GM12865 (cell line): ENCODE measurements at places on chromosomes 3 and 15.

DNA sequence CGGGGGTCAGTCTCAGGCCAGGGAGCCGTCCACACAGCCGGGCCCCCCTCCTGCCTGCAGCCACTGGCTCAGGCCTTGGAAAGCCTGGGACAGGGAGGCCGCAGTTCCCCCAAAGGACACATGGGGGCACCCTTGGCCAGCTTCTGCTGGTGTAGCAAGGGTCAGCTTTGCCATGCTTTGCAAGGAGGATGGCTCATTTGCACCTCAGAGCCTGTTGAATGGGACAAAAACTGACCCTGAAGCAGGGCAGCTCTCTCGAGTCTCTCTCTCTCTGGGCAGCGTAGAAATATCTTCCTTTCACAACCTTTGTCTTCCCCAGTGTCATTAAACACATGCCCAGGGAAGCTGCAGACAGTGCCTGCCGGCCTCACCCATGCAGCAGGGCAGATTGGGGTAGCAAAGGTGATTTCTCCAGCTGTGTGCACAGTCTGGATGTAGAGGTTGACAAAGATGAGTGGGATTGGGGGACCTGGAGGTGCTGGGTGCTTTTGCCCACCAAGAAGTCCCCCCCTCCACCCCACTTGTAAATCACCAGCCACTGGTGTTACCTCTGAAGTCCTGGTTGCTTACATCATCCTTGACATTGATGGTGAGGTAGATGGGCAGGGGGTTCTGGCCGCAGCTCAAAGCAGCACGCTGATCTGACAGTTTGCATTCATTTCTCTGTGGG lies 17.4 kb upstream of the EHD4 start:
- peak; percentile 82 for DNase-seq

DNA sequence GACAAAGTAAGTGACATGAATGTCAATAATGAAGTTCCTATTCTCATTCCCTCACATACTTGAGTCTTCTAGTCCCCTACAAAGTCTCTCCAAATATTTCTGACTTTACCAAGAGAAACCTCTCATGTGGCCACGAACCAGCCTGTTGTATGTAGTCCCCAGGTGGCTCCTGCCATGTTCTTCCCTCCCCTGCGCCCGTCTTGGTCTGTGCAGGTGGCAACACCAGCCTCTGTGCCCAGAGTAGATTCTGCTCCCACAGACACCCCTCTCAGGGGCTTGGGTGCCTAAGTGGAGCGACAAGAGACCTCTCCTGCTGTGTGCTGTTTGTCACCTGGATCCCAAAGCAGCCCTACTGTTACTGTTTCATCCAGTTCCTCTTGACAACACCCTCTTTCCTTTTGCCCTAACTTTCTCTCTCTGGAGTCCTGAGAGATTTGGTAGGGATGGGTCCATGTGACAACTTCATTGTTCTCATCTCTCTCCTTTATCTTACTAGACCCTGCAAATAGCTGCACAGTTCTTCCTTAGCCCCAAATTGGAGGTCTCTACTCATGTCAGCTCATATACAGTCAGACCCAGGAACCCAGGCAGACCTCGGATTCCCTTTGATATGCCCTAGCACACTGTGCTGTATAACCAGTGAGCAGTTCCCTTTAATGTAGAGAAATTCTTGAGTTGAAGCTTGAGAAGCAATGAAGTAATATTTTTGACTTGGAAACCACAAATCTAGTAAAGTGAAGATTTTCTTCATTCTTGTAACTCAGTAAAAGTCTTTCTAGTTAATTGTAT lies 56.9 kb downstream of the POLR2M start:
- DNase-seq = no peak

DNA sequence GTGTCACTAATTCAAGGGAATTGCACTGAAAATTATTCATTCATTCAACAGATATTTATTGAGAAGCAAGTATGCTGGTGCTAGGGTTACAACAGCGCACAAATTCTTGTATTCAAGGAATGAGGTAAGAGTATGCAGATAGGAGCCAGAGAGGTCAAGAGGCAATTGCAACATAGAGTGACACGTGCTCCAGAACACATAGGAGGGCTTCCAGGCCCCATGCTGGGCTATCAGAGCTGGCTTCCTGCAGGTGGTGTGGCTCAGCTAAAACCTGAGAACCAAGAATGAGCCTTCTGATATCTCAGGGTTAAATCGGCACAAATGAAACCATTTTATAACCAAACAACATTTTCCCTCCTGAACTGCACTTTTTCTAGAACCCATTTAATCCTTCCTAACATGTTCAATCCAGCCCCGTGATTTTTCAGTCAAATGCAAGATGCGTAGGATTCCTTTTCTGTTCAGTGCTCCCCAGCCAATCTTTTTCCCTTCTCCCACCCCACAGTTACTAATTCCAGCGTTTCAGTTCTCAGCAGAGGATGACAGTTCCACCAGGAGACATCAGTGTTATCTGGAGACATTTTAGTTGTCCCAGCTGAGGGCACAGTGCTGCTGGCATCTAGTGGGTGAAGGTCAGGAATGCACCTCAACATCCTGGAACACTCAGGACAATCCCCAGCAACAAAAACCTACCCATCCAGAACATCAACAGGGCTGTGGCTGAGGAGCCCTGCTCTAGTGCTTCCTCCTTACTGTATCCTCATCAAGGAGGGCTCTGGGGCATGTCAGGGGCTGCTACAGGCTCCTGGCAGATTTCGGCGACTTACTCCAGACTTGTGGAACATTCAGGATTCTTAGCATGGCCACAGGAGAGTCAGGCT lies 13.1 kb downstream of the CCR5AS start:
- peak; percentile 57 for DNase-seq

- no peak for DNase-seq
Measured at GRCh38 chr15:89749951-89750559, 994 bp downstream of the MESP1 start.

DNA sequence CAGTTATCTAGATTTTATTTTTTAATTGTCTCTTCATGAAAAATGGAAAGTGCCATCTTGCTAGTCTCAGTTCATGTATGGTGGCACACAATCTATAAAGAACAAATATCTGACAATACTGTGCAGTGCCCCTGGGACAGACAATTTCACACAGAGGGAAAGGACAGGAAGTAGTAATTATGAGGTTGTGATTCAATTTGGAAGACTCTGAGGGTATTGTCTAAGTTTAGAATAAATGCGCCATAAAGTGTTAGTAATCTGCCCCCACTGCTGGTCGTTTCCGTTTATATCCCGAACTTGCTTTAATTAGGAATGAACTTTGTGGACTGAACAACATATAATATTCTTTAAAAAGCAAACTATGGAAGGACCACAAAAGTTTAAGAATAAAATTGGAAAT lies 196.4 kb upstream of the SLC24A5 start:
- no peak for DNase-seq

GRCh38 chr15:69311319-69311721 lies 12.6 kb downstream of the PAQR5 start:
- no peak for DNase-seq
